ENCODE measurements at places on chromosomes 13 and 19.

- DNase-seq: no peak
Observed at GRCh38 chr19:37963190-37963936, 56.4 kb downstream of the SIPA1L3 start.

GRCh38 chr19:3466635-3467034 lies 13.7 kb downstream of the SMIM24 start:
- no peak for DNase-seq

DNA sequence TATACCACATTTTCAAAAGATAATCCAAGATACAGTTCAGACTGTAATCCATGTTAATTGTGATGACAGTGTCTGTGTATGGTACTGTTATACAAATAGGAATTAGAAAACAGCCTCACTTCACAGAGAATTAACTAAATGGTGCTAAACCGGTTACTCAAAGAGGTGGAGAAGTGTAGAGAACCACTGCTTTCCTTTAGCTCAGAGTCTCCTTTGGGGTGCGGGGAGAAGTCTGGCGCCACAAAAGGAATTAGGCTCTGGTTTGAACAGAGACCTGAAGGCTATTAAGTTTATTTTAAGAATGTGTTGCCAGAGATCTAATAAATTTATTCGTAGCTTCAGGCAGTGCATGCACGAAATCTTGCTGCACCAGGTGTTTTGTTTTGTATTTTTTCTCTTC lies 65.8 kb downstream of the FREM2 start:
- DNase-seq: no peak

- no peak for DNase-seq
Observed at GRCh38 chr13:92947770-92948434, 278.7 kb upstream of the GPC6 start.

- no peak for DNase-seq
Observed at GRCh38 chr13:90838317-90838960, 509.0 kb upstream of the MIR17HG start.

GRCh38 chr19:1864480-1865171 lies 1.2 kb upstream of the KLF16 start:
- DNase-seq: no peak
